NCI-H146 (cell line): ENCODE measurements at places on chromosomes 7 and 10.

DNA sequence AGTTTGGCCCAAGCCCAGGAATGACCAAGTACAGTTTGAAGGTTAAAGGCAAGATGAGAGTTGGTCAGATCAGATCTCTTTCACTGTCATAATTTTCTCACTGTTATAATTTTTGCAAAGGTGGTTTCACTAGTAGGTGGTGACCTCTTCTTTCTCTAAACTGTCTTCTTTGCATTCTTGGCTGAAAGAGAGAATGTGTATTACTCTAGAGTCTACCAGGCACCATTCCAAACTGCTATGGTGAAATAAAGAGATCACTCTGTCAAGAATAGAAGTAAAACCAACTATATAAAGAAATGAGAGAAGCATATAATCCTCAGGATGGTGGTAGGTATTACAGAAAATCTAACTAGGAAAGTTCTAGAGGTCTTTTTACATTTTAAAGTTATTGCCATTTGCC, 72.7 kb downstream of the DYNC1I1 start:
- no peak for DNase-seq

DNA sequence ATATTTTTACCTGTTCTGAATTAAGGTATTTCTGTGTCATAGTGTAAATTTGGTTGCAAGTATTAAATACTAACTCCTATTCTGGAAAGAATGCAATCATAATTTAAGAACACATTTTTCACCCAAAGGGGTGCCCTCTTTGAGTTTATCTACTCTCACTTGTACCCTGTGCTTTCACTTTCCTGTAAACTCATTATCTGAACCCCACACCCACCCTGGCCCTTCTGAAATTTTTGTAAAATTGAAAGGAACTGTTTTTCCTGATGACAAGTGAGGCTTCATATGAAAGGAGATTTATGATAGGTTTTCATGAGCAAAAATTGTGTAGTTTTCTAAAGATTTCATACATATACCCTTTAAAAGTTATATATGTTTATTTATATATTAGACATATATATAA, 134.5 kb downstream of the WNT2 start:
- no peak for DNase-seq

DNA sequence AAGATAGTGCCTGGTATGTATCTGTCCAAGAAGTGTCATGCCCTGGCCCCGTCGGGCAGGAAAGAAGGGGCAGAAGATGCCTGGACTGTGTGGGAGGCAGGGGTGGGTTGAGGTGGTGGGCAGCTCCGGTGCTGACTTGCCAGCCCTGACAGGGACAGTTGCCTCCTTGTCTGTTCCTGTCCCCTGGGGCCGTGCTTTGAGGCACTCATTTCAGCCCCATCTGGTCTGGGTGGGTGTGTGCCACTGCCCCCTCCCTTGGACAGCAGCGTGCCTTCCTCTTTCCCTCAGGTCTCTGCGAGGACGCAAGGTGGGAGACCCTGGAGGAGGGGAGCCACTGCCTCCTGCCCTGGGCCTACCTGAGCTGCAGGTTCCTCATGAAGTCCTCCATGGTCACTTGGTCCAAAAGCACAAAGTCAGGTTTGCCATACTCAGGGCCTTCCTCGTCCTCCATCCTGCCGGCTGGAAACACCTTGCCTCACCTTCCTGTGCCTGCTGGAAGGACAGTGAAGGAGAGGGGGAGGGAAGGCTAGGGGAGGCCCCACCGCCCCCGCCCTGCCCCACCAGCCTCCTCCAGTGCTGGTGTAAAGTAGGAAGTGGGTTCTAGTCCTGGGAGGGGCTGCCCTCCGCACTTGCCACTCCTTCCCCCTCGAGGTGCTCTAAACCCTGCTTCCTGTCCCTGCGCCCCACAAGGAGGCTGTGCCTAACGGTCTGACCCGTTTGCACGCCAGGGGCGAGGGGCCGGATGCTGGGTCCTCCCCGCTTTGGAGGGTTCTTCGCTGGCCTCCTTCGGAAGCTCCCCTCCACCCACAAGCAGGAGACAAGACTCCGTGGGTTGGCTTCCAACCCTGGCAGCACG, at the start of gene MYO1G:
TSS of gene MYO1G (minus strand) at position 505 of the 856 bp plus-strand sequence. CDS start at position 451, 54 bp downstream.
- DNase-seq, result no peak

DNA sequence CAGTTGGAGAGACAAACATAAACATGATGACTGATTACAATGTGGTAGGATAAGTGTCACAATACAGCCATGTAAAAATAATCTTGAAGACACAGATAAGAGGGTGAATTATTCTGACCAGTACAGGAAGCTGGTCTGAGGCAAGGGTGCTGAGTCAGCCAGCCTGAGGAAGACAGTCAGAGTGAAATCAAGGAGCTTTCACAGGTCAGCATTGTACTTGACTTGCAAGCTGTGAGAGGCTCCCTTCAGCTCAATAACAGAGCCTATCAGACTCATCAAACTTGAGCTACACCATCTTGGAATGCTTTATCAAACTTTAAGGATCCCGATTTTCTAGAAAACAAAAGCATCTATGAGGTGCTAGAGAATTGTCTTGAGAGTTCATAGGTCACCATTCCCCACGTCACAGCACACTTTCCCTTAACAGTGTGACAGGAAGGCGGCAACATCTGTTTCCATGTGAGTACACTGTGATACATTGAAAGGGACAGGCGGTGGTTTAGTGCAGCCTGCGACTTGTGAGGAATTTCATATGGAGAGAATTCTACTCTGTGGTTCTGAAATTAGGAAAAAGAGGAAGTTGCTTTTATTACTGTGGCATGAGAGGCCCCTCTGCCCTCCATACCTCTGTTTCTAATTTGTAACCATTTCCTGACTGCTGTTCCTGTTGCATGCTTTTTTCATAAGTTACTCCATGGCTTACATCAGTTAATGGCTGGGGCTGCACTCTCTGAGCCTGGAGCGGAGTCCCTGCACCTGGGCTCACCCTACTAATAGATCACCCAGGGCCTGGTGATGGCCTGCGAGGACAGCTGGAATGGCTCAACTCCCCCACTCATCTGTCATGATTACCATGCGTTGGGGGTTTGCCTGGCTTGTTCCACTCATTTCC, 417.1 kb downstream of the SUGCT start:
- no peak for DNase-seq

- no peak for DNase-seq
These were observed 36.5 kb downstream of the XPNPEP1 start for GRCh38 chr10:109886781-109887140.

DNA sequence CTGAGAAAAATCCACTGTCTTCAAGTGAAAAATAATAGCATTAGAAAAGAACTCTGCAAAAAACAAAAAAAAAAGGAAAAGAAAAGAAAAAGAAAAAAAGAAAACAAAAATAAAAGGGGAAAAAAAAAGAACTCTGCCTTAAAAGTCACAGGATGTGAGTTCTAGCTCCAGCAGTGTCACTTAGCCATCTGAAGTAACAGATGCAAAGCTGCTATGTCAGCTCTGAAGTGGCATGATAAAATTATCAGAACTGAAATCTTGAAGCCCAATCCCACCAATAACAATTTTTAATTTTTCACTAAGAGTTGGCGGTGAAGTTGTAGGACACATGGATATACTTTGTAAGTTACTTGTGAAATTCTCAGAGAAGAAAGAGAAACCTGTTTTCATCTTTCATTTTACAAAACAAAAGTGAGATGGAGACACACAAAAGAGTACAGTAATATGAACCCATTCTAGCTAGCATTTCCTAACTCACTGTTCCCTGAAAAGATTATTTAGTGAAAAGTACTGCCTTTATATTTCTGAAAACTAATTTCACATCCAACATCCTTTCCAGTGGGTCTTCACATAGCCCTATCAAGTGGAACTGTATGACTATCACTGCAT, 103.5 kb downstream of the ELAPOR2 start:
- DNase-seq, result no peak

GRCh38 chr7:28790467-28790866, 167.7 kb downstream of the TRIL start:
- no peak for DNase-seq

DNA sequence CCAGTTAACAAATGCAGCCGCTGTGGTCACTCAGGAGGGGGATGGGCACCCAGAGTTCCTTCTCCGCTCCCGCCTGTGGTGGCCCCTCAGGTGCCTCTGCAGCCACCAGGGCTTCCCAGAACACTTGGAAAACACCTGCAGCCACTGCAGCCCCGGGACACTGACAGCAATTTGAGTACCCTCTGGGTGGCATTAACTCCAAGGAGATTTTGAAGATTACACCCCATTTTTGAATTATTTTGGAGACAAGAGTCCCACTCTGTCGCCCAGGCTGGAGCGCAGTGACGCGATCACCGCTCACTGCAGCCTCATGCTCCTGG, 32.2 kb downstream of the IL15RA start:
- no peak for DNase-seq

- peak; percentile 14 for DNase-seq
These were observed 1.3 kb upstream of the CDK14 start for GRCh38 chr7:90594751-90595317.

DNA sequence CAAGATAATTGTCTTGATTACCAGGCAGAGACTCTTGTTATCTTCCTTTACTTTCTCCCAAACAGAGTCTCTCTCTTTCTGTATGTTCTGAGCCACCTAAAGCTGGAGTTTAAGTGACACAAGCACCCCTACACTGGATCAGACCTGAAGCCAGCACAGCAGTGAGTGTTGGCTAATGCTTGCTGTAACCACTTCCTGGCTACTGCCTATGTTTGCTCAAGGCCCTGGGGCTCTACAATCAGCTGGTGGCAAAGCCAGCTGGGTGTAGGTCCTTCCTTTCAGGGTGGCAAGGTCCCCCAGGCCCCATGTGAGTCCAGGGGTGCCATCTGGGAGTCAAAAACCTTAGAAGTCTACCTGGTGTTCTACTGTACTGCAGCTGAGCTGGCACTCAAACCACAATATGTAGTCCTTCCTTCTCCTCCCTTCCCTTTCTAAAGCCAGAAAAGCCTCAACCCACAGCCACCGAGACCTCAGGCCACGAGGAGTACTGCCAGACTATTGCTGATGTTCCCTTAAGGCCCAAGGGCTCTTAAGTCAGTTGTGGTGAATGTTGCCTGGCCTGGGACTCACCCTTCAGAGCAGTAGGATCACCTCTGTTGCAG, 416.3 kb downstream of the ADRA2A start:
- no peak for DNase-seq

DNA sequence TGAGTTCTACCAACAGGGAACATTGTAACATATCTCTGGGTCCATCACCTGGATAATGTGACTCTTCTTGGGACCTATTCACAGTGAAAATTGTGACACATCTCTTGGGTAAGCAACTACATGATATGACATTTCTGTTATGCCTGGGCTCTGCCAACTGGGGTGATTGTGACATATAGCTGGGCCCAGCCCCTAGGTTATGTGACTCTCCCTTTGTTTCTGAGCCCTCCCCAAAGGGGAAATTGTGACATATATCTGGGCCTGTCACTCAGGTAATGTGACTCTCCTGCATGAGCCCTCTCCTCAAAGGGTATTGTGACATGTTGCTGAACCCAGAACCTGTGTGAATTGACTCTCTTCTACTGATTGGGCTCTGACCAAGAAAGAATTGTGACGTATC, 22.4 kb upstream of the ZNF107 start:
- no peak for DNase-seq

GRCh38 chr10:69438536-69439349, 12.5 kb upstream of the TSPAN15 start:
- DNase-seq, result peak; percentile 9

- DNase-seq, result no peak
These were observed 213.9 kb upstream of the LRRN3 start for GRCh38 chr7:110877016-110877415.

DNA sequence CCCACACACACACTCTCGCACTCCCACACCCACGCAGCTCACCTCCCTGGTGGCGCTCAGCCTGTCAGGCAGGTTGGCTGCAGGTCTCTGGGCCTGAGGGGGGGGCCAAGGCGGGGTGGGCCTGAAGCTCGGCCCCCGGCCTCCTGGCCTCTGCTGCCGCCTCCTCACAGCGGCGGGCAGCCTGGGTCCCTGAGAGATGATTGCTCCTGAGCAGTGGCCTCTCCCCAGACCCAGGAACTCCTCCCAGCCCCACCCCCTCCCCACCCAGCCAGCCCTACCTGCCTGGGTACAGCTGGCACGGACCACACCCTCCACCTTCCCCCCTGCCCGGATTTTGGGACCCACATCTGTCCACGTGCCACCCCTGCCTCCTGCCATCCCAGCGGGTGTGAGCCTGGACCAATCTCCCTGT, 4.6 kb upstream of the TMEM184A start:
- no peak for DNase-seq

- no peak for DNase-seq
These were observed 34.7 kb upstream of the CALN1 start for GRCh38 chr7:72446591-72447462.

- no peak for DNase-seq
These were observed 54.9 kb upstream of the DPYSL4 start for GRCh38 chr10:132131581-132132420.

DNA sequence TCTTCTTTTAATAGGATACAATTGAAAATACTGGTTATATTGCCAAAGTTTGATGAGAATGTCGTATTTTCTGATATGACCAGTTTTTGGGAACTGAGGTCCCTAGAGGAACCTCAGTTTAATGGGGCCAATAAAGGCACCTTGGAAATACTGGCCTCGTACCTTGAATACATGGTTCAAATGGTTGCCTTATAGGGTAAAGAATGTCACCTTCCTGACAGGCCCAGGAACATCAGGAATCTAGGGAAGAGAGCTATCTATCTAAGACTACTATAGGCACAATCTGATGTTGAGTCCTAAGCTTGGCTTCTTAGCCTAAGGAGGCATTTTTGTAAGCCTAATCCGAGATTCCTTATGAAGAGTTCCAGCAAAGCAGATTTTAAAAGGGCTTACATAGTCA, 9.3 kb downstream of the SHTN1 start:
- no peak for DNase-seq
